ENCODE measurements at places on chromosomes 5 and 9.

- DNase-seq = no peak
Observed at GRCh38 chr5:54103871-54104270, 206.5 kb downstream of the ARL15 start.

DNA sequence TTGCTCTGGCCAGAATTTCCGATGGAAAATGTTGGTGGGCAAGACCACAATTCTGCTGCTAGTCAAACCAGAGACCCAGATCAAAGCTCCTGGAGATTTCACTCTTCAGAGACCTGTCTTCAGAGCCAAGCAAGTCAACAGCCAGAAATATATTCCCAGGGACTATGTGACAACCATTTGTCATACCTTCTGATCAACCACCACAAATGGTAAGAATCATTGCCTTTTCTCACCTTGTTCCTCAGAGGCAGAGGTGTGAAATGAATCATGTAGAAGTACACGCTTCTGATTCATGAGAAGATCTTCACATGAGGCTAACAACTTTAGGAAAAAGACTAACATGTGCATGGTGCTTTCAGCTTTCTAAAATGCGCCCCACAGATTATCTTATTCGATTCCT is 53.5 kb downstream of the SUSD1 start:
- peak; percentile 27 for DNase-seq

DNA sequence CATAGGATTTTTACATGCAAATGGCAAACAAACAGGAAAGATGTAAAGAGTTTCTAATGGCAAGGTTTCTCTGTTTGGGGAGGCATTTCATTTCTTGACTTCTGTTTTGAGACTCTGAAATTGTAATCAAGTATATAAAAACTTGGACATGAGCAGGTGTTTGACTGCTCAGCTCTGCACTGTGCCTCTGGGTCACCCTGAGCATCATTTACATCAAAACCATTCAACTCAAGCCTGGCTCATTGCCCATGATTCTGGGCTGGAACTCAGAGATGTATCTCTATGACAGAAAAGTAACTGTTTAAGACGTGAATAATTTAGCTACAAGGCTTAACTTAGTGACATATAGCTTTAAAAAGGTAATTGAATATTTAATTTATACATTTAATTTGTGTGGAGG is 1402.4 kb upstream of the NUDT12 start:
- DNase-seq = no peak

DNA sequence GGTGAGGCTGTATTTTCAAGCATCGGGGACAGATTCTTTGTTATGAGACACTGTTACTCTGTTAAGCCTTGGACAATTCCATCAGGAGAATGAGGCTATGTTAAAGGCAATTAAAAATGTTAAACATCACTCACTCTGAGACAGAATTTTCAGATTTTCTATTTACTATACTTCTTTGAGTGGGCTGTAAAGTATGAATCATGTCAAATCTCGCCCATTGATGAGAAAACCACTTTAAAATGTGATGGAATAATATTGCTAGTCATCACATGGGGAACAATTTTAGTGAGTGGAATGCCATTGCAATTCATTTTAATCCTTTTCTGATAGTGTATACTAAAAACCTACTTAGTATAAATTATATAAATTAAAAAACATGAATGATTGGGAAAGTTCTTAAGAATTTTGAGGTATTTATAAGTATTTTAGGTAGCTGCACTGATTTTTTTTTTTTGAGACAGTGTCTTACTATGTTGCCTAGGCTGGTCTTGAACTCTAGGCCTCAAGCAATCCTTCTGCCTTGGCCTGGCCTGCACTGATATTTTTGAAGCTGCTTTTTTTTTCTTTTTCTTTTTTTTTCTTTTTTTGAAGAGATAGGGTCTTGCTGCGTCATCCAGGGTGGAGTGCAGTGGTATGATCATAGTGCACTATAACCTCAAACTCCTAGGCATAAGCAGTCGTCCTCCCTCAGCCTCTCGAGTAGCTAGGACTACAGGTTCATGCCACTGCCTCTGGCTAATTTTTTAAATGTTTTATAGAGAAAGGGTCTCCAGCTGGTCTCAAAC is 73.2 kb downstream of the KIAA1958 start:
- DNase-seq = no peak

- DNase-seq = no peak
Observed at GRCh38 chr9:25602400-25603044, 75.7 kb downstream of the TUSC1 start.

- DNase-seq = no peak
Observed at GRCh38 chr9:105711867-105712266, 17.5 kb downstream of the TMEM38B start.

GRCh38 chr5:3157214-3157613 is 405.7 kb upstream of the IRX2 start:
- no peak for DNase-seq

DNA sequence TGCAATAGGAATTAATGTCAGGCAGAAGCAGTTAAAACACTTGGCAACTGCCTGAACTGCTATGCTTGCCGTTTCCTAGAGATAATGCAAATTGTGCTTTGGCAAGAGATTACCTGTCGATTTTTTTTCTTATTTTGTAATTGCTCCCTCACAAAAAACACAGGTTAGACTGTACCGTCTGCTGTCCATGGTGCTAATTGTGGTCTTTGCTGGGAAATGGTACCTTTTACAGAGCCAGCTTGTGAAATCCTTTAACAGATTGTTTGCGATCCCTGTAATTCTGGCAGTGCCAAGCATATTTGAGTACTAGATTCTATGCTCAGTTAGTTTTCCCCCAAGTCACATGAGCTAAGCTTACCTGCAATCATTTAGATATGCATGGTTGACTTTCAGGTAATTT is 2125.8 kb upstream of the WWC1 start:
- no peak for DNase-seq

DNA sequence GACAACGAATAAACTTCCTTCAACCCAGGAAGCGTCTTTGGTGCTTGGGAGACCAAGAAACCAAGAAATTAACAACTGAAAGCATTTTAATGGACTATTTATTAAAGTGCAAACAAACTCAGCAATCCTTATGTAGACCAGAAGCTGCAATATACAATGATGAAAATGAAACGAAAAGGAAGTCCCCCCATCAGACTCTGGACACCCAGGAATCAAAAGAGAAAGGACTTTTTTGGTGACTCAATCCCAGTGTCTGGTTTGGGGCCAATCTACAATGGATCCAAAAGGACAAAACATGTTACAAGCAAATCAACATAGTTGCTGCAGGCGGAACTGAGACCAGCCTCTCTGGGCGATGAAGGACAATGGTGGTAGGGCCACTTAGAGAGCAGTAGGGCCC is 39.5 kb downstream of the C9orf152 start:
- DNase-seq = no peak

DNA sequence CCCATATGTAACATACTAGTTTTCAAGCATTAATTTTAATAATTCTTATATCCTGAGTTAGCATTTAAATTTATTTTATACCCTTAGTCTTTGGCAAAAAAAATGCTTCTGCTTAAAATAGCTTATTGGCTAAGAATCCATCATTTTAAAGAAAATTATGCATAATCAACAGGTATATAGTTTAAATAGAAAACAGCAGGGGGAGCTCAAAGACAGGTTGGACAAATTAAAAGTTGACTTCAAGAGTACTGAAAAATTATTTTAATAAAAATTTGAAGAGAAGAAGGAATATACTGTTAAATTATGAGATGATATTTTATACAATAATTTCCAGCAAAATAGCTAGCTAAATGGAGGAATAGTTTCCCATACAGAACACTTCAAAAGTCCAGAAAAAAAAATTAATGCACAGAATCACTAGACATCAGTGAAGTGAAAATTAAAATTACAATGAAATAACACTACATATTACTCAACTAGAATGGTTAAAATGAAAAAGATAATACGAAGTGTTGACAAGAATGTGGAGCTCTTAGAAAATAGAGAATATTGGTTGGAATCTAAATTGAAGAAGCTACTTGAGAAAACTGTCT is 387.1 kb downstream of the PDE4D start:
- DNase-seq = no peak
